ENCODE measurements at places on chromosomes 5 and 9.

GRCh38 chr5:107342371-107342770, 328.4 kb downstream of the EFNA5 start:
- DNase-seq: no peak

GRCh38 chr5:11851965-11852716, 52.1 kb downstream of the CTNND2 start:
- DNase-seq: no peak

GRCh38 chr5:40385544-40385943, 294.2 kb upstream of the PTGER4 start:
- peak; percentile 13 for DNase-seq

- DNase-seq: no peak
Observed at GRCh38 chr5:133236541-133236951, 184.7 kb downstream of the HSPA4 start.

- no peak for DNase-seq
Observed at GRCh38 chr5:181127907-181128626, 2.9 kb downstream of the OR2V1 start.

GRCh38 chr9:125258160-125258785, 3.4 kb upstream of the GAPVD1 start:
- no peak for DNase-seq

DNA sequence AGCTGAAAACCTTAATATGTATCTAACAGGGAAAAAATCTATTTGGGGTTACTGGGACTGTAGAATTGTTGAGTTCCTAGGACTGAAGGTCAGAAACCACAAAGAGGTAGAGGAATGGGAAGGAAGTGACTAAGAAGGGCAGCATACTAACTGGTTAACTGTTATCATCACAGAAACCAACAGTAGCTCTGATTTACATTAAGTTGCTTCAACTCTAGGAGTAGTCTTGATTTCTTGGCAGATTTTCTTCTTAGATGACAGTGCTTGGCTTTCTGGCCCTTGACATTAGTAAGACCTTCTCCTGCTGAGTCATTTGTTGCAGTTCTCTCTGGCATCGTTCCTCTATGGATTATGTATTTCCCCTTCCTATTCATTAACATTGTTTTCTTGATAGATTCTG, 116.1 kb upstream of the RASA1 start:
- DNase-seq: peak; percentile 86

GRCh38 chr5:118844351-118844750, 144.0 kb downstream of the DTWD2 start:
- no peak for DNase-seq

DNA sequence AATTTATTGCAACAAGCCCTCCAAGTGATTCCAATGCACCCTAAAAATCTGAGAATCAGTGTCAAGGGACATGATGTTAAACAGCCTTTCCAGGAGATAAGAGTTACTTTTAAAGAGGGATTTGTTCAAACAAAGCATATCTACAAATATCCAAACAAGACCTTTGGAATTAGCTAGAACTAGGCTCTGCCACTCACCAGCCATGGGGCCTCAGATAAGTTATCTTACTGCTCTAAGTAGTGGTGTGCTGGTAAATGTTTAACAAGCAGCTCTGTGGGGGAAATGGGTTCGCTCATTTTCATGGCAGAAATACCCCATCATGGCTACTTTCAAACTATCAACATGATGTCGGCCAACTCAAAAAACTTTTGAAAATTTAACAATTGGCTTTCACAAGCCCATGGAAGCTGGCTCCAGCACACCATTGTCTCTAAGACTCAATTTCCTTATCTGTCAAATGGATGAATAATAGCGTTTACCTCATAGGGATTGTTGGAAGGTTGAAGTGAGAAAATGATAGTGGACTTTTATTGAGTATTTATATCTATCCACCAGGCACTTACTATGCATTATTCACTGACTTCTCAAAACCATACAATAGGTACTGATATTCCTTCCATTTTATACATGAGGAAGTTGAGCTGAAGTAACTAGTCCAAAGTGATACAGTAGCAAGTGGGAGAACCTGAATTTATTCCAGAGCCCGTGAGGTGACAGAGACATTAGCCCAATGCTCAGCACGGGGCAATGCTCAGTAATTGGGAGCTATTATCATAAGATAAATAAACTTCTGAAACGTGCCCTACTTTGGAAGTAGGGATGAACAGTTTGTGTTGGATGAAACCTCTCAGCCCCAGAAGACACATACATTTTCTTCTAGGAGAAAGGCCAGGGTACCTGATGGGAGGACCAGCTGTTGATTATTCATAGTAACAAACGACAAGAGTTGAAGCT, 43.2 kb downstream of the SH3RF2 start:
- DNase-seq: no peak

DNA sequence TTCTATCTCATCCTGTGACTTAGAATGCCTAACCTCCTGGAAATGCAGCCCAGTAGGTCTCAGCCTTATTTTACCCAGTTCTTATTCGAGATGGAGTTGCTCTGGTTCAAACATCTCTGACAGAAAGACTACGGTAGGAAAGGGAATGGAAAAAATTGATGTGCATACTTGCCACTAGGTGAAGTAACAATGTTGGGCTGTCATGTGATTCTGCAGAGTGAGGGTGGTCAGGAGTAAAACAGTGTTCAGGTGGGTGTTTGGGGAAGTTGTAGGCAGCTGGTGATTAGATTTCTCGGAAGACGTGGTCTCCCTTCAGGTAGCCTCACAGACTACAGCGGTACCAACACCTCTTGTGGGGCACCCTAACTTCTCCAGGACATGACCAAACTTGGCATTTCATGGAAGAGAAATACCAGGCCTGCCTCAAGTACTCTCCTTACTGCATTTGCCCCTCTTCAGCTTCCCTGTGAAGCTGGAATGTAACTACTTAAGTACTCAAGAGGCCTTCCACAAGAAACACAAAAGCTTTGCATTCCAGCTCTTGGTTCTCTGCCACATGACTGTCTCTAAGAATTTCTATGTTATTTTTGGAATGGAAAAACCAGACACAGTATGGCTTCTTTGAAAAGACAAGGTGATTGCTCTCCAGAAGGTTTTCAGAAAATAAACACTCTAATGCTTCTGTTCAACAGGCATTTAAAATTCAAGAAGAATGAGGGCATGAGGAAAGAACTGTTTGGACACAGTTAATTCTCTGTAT, 17.4 kb upstream of the ENTREP1 start:
- DNase-seq: peak; percentile 87

GRCh38 chr5:88952996-88953643, 70.1 kb upstream of the MEF2C start:
- no peak for DNase-seq

DNA sequence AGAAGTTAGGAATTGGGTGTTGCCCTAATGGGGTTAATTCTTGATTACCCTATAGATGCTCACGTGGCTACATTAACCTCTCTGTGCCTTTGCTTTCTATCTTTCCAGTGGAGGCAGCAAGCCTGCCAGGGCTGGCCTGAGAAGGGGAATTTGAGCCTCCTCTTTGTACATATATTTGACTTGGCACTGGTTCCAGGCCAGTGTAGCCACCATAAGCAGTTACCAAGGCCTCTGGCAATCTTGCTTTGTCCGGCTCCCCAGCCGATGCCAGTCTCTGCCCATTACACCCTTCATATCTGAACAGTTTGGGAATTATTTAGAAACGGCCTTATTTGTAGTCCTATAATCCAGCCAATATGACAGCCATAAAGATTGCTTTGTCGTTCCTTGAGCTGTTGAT, 58.6 kb upstream of the PPARGC1B start:
- no peak for DNase-seq

DNA sequence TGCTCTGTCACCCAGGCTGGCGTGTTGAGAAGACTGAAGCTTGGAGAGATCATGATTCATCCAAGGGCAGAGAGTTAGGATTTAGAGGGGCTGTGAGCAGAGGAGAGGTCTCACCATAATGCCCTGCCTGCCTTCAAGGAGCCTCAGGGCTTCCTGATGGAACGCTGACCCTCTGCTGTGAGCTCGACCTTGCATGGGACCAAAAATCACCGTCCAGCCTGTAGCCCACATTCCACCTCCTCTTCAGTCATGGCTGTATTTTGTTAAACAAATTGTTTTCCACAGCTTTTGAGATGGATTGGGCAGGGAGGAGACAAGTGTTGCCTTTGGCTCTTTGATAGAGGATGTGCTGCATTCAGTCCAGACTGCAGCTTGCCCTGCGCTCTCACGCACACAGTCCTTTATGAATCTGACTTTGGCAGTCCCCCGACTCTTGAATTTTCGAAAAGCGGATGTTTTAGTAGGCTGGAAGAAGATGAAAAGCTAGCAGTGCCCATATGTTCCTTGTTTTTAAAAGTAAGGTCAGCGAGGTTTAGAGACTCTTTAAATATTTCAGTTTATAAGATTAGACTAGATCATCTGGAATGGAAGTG, 79.5 kb downstream of the MVB12B start:
- peak; percentile 77 for DNase-seq

DNA sequence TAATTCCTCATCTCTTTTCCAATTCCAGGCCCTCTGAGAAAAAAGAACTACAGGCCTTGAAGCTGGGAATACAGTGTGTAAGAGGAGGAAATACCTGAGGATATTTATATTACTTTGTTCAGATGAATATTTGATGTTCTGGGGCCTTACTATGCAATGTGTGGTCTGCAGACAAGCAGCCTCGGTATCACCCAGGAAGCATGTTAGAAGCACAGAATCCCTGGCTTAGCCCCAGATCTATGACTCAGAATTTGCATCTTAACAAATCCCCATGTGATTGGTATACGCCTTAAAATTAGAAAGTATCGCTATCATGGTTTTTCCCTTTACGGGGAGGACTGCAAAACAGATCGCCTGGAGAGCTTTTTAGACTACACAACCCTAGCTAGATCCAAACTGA, 121.0 kb downstream of the JAKMIP2 start:
- DNase-seq: no peak

- DNase-seq: peak; percentile 55
Observed at GRCh38 chr9:130433168-130433946, 11.4 kb upstream of the ASS1 start.

- no peak for DNase-seq
Observed at GRCh38 chr9:136494531-136495215, 11.8 kb upstream of the SEC16A start.

GRCh38 chr5:112511920-112512319, 92.8 kb upstream of the EPB41L4A start:
- DNase-seq: no peak

DNA sequence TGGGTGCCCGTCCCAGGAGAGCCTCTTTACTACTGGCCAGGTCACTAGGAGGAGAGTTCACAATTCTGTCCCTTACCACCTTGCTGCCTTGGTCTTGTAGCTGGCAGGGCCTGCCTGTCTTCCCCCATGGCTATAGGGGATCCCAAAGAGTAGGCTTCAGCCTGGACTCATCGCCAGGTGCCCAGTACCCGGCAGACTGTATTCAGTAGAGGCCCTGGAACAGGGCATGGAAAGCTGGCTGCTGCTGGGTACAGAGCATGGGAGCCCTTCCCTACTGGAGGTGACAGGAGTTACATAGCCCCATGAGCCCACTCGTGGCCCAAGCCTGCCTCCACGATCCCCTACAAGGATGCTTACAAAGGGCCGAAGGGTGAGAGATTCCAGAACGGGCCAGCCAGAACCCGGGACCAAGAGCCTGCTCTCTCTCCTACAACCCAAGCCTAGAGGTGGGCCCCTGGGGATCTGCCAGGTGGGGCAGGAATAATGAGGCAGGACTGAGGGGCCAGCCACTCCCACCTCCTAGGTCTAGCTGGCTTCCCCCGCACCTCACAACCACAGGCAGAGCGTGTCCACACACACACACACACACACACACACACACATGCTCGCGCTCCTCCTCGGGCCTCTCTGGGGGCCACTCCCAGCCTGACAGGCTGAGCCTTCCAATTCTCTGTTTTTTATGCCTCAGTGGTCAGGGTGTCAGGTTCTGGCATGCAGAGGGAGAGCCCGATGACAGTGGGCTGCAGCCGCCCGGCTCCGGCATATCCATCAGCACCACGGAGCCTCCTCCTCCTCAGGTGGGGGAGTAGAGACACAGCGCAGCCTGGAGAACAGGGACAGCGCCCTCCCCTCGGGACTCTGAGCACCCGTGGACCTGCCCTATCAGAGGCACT, 186.0 kb downstream of the PAX5 start:
- no peak for DNase-seq

DNA sequence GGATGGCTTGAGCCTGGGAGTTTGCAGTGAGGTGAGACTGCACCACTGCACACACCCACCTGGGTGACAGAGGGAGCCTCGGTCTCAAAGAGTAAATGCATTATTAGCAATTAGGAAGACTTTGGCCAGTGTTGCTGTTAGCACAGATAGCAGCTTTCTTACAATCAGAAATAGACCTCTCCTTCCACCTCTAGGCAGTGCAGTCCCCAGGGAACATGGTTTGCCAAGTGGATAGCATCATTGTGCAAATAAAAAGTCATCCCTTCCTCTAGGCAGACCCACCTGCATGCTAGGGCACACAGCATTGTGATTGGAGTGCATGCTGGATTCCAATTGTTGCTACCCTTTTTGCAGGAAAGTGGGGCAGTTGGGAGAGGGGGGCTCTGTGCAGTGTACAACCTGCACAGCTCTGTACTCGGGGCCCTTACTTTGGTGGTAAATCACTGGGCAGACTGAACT, 77.9 kb upstream of the KLF9 start:
- DNase-seq: no peak

- DNase-seq: no peak
Observed at GRCh38 chr5:22593592-22593991, 259.6 kb downstream of the CDH12 start.

GRCh38 chr9:79768194-79768593, 196.4 kb downstream of the TLE4 start:
- peak; percentile 11 for DNase-seq

DNA sequence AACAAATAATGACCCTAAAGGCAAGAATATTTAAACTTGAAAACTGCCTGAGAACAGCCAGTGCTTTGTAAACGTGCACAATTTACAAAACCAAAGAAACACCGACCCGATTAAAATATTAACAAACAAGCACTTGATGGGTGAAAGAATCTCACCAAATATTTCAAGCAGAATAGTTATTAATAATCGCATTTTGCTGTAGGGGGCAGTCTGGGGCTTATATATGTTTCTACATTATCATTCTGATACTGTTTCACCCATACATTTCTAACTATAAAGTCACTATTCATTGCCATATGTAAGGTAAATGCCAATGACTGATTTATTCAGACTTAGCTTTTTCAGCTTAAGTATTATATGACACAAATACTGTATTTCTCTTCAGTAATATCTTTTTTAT, 37.7 kb downstream of the UBAP2 start:
- no peak for DNase-seq

DNA sequence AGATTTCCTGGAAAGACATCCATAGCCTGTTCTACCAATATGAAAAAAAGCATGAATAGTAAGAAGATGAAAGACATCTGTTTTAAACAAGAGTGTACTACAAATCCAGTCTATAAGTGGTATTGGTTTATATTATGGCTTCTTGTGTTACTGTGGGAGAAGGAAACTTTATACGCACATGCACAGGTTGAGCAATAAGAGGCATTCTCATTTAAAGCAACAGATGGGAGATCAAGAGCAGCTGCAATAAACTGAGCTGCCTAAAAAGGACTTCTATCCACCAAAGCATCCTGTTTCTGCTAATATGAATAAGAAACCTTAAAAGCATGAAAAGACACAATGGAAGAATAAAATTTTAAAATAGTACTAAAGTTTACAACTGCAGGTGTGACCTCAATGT, 8.6 kb upstream of the PCDHB1 start:
- DNase-seq: no peak

- DNase-seq: peak; percentile 29
Observed at GRCh38 chr9:110758201-110758600, 89.6 kb downstream of the MUSK start.

Measured in AG10803 (cell line).